ENCODE measurements at places on chromosomes 1 and 21. TPM values are rescaled to one million over a fixed set of nuclear protein-coding genes. Genes with fewer than 3 reads are reported as not detected.
A peak's percentile ranks its signal among the peaks of the same experiment; 100 is the strongest.

The TIPRL gene
- 46.5 TPM for total RNA-seq

DNA sequence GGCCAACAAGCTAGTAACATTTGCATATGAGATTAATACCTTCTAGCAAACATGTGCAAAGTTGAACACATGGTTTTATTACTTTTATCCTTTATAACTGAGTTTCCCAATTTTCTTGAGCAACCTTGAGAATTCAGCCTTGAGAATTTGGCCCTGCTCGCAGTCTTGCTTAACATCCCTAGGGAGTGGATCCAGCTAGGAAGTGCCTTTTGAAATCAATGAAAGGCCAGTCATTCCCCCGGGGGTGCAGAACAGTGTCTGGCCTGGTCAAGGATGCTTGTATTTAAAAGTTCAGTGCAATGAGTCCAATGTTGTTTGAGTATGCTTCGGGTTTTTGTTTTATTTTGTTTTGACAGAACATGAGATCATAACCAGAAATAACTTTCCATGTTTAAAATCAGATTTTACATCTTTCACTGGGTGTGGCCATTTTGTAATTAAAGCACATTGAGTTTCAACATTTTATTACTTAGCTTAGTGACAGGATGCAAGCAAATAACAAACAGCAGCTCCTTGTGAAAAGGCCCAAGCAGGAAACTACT is 16.7 kb downstream of the PALMD start:
- no peak for DNase-seq

GRCh38 chr1:186308264-186309060 is 66.6 kb downstream of the TPR start:
- DNase-seq, result no peak

DNA sequence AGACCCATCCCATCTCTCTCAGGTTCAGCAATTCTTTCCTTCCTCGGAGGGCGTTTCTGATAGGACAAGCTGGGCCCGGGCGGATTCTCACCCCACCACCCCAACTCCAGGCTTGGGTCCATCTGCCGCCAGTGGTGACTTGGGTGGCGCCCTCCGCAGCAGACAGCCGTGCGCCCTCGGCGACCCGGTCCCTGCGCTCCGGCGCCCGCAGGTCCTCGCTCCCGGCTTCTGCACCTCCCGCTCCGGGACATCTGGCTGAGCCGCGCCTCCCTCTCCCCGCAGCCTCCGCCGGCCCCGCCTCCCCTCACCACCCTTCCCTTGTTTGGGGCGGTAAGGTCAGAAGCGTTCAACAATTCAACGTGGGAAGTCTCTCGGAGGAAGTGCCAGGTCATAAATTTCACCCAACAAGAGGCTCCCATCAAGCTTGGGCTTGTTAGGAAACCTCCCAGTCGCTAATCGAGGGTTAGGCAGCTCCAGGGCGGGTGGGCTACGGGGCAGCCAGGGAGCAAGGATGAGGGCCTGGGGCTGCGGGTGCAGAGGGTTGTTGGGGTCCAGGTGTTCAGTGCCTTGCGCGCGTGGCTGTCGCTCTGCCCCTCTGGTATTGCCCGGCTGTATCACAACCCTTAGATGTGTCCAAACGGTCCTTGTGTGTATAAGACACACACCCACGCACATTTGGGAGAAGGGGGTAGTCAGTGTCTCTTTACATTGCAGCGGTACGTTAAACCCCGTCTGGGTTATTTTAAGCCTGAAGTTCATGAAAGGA is 39.8 kb downstream of the OLIG1 start:
- no peak for DNase-seq

- no peak for DNase-seq
Observed at GRCh38 chr1:30471307-30471706, 252.1 kb downstream of the MATN1 start.

DNA sequence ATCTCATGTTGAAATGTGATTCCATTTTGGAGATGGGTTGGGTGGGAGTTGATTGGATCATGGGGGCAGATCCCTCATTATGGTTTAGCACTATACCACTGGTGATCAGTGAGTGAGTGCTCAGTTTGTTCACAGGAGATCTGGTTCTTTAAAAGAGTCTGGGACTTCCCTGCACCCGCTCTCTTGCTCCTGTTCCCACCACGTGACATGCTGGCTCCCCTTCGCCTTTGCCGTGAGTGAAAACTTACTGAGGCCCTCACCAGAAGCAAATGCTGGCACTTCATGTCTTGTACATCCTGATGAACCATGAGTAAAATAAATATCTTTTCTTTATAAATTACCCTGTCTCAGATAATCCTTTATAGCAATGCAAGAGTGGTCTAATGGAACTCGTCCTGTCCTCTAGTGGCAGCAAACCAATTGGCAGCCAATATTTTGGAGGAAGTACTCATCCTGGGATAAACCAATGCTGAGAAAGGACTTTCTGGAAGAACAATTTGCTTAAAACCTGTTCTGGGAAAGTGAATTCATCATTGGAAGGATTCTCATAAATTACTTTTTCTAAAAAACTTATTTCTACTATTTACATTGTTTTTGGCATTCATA is 27.8 kb upstream of the CYP4A11 start:
- DNase-seq, result no peak

DNA sequence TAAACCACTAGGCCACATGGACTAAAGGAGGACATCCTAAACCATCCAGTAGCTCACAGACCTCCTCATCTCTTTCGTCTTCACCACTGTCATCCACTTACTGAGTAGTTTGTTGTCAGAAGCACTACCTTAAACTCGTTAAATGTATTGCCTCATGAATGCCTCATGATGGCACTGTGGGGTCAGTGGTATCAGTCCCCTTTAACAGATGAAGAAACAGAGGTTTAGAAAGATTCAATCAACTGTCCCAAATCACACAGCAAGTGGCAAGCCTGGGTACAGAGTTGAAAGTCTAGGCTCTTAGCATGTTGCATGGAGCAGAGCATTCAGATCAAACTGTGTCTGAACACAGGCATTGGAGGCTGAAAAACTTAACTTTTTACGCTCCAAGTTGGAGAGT is 183.6 kb upstream of the KIAA0040 start:
- DNase-seq, result no peak

DNA sequence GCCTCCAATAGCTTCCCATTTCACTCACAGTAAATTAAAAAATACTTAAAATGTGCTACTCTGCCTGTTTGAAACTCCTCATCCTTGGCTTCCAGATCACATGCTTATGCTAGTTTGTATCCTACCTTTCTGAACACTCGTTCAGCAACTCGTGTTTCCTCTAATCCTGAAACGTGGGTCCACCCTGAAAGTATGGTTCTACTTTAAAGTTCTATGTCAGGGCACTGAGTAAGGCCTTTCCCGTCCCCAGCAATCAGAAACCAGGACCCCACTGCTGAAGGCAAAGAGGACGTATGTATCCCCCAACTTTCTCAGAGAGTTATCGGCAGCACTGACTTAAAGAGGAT is 419 bp upstream of the TSEN15 start:
- DNase-seq, result no peak

GRCh38 chr1:34270181-34270580 is 93.5 kb downstream of the C1orf94 start:
- no peak for DNase-seq

DNA sequence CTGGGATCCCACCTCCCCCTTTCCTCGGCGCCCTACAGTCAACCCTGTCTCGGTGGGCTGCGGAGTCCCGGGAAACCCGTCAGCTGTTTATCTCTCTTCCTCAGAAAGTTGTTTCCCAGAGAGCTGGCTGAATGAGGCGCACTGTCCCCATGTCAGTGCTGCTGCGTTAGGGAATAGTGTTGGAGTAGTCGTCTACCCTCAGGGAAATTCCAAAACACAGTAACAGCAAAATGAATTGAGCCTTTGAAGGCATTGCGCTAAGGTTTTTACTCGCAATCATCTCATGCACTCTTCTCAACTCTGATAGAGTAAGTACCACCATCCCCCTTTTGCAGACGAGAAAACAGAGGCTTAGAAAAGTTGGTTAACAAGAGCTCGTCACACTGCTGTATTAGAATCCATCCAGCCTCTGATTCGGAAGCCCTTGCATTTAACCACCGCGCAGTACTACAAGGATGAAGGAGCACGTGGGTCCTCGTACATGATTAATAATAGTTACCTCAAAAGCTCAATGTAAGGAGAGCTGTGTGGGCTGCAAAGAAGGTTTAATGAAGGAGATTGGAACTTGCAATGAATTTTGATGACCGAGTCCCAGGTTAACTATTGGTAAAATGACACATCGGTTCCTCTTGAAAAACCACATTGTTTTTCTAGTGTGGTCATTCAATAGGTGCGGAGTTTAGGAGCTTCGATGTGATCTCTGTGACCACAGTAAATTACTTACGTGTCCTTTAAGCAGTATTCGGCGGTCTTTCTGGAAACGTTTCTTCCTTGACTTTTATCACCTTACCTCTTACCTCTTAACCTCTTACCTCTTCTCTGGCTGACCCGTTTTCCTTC is 788 bp upstream of the EDEM3 start:
- peak; percentile 31 for DNase-seq

DNA sequence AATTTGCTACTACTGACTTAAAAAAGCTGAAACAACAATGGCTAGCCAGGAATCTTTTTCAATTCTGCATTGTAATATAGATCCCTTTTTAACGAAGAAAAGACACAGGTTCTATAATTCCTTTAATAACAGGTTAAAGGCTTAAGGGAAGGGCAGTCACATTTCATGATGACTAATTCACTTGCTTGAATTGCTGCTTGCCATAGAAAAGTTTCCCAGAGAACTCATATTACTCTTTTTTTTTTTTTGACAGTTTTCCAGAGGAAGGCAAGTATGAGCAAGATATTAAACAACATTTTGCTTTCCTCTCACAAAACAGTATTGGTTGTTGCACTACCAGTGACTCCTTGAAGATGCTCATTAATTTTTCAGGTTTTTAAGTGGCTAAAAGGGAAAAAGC is 60.9 kb downstream of the IL23R start:
- no peak for DNase-seq

Measured in cerebellum (tissue), 4 donors.